AG09309 (cell line): ENCODE measurements at places on chromosomes 2 and 18.

- no peak for DNase-seq
Measured at GRCh38 chr2:12718015-12718671, 1.4 kb downstream of the TRIB2 start.

DNA sequence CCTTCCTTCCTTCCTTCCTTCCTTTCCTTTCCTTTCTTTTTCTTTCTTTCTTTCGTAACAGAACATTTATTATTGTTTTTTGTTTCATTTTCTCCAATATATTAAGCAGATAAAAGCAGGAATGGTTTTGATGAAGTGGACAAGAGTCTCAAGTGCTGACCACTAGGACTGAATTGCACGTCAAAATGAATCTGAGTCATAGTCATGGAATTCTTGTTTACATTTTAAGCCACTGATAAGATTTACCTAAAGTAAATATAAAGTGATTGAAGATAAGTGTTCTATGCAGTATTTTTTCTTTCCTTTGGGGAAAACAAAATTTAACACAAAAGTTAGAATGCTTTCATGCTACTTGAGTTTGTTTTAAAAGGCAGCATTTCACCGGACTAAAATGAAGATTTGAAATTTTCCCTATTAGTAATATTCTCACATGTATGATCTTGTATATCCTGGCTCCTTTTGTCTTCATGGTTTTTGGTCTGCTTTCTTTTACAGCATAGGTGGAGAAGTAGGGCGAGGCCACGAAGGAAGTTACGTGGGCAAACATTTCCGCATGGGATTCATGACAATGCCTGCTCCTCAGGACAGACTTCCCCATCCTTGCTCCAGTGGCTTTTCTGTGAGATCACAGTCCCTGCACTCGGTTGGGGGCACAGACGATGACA is 113.5 kb downstream of the NYAP2 start:
- peak; percentile 2 for DNase-seq

GRCh38 chr2:189338115-189338514 is 103.2 kb upstream of the WDR75 start:
- no peak for DNase-seq

DNA sequence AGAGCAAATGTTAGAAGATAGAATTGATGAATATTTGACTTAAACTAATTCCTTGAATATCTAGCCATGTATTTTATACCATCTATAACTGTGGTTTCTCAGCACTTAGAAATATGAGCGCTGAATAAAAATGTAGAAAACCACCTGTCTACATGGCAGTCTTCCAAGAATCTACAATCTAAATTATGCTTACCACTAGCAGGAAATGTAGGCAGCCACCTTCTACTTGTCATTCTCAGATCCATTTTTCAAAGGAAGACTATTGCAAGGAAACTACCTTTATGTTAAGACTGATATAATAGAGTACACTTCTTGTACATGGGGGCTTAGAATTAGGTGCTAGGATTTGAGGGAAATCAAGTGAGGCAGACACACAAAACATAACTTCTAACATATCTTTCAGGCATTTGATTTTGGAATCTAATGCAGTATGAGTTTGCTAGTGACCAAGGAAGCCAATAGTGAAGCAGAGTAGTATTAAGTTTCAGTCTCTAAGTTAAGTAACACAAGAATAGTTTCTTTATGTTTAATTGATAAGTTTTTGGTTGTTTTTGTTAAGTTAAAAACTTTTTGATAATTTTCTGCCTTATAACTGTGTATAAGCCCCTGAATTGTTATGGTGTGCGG is 175.9 kb upstream of the ITGA4 start:
- DNase-seq, result no peak

DNA sequence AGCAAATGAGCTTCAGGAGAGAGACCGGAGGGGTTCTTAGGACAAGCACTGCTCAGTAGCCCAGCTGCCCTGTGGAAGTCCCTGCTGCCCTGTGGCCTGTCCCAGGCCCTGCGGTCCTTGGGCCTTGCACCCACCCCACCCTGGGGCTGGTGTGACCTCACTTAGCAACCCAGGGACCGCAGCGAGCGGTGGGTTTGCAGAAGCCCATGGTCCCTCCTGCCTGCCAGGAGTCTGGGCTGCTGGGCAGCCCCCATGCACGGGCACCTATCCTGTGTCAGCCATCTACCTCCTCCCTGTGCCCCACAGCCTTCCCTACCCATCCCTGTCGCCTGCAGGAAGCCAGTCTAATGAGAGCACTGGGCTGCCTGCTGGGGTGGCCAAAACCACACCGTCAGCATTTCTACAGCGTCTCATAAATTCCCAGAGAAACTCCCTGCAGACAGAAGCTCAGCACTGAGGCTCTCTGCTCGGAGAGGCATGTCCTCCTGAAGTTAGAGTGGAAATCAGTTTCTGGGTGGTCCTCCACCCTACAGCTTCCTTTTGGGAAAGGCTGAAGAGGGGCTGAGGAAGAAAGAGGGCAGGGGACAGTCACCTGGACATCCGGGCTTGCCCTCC is 231.1 kb upstream of the HS6ST1 start:
- DNase-seq, result no peak

DNA sequence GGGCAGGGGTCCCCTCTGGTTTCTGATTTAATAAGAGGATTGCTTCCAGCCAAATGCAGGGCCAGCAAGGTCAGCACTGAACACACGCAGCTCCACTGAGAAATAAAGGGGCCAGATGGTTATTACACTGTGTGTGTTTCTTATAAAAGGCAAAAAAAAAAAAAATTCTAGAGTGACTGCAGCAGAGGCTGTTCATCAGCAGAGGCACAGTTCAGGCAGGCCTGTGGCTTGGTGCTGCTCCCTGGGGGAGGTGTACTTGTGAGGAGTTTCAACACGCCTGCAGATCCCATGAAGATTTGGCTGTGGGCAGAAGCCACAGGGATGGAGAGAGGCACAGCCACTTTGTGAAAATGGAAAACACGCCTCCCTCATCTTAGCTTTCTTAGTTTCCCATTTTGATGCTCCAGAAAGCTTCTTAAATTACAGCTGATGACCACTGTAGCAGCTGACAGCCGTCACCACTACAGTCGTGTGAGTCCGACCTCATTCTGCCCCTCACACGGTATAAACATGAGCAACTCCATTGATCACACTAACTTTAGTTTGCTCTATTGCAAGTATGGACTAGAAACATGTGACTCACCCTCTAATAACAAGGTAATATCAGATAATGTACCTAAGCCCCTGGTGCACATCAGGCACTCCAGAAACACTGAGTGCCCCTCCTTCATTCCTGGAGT is 726.5 kb upstream of the RAB6C start:
- no peak for DNase-seq

- DNase-seq, result no peak
Measured at GRCh38 chr2:133627741-133628140, 59.5 kb upstream of the NCKAP5 start.

- peak; percentile 87 for DNase-seq
Measured at GRCh38 chr2:188975497-188976102, 1.4 kb downstream of the COL3A1 start.

DNA sequence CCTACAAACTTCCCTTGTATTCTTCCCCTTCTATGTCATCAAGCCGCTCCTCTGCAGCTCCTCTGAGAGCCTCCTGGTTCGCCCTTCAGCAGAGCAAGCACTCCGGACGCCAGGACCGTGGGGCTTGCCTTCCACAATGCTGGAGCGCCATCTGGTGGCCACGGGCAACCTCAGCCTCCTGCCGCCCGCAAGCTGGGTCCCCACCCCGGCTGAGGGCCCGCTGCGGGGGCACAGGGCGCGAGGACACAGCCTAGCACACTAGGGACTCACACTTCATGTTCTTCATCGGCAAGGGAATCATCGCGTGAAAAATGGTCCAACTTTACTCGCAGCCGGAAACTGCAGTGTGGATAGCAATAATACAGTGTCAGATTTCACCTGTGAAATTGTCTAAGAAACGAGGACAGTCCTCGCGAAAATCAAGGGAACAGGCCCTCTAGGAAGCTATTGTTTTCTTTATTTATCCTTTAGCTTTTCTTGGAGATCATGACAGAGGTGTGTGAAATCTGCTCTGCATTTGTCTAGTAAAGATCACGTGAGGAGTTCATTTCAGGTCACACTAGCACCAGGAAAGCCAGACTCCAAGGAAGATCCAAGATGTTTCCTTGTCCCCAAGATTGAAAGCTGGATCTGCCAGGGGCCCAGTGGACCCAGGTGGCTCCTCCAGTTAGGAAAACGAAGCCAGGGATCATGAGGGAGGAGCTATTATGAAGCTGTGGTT is 5.8 kb downstream of the PRLH start:
- DNase-seq, result peak; percentile 71

- DNase-seq, result no peak
Measured at GRCh38 chr2:168145426-168146310, 101.7 kb downstream of the STK39 start.

DNA sequence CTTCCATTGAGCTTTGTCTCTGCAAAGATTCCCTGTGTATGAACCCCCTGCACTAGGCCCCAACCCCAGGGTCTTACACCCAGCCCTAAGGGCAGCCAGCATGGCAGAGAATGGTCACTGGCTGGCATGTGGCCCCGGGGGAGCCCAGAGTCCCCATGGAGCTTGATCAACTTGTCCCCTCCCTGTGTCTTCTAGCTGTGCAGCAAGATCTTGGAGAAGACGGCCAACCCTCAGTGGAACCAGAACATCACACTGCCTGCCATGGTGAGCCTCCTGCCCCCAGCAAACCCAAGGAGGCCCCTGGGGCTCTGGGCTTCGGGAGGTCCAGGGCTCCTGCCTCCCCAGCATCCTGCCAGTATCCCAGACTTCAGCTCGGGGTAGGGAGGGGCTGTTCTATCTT is 81.5 kb downstream of the DYSF start:
- DNase-seq, result no peak

GRCh38 chr2:69190743-69191404 is 177.9 kb downstream of the ANTXR1 start:
- no peak for DNase-seq

DNA sequence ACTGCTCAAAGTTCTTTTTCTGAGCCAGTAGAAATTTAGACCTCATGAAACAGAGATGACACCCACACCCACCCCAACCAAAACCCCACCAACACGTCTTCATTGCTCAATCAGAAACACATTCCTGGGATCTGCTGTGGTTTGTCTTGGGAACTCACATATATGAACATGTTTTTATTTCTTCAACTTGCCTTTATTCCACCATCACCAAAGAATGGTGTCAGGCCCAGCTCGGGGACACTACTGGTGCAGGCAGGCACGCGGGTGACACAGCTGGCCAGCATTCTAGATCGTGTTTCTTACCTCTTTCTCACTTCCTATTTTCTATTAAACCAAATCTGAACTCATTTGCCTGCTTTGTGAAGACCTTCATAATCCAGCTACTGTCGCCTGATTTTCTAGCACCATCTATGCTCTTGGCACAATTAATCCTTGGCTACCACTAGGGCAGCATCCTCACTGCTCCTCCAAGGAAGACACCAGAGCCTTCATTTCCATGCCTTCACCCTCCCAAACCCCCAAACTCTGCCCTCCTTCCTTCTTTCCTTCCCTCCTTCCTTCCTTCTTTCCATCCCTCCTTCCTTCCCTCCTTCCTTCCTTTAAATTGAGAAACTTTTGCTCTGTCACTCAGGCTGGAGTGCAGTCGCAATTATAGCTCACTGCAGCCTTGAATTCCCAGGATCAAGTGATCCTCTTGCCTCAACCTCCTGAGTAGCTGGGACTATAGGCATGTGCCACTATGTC is 157.1 kb downstream of the BCL2 start:
- peak; percentile 7 for DNase-seq

DNA sequence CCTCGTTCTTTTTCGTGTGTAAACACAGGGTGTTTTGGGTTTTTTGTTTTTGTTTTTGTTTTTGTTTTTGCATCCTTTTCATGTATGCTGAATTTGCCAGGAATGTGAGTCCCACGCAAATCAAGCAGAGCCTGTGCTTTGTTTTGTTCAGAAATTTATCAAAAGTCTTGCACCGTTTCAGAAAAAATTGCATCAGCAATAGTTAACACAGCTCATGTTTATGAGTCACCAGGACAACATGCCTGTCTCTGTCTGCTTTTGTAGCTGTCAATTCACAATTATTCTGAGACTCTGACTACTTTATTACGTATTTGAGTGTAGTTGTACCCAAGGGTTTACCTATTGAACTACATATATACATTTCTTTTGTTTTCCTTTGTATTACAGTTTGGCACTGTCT is 38.3 kb downstream of the MRPL44 start:
- DNase-seq, result no peak

DNA sequence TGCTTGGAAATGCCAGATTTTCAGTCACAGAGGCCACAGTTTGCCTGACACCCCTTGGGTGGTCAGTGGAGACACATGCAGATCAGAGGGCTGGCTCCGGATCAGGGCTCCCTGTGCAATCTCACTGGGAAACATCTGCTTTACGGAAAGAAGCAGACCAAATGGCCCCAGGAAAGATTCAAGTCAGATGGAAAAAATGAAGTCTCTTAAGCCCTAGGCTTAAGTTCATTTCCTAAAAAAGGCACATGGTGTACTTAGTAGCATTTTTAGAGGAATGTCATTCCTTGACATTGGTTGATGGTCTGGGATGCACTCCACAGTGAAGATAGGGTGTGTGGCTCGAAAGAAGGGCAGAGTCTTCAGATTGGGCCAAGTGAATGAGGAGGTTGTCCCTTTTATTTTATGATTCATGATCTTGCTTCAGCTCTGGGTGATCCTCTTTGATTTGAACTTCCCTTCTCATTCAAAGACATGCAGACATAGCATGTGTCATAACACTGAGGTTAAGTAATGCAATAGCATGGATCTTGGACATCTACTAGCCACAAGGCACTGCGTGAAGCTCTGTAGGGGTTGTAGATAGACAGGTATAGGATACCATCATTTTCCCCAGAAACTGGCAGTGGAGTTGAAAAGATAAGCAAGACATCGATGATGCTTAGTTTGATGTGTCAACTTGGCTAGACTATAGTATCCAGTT is 56.5 kb downstream of the KCNE4 start:
- DNase-seq, result peak; percentile 52

DNA sequence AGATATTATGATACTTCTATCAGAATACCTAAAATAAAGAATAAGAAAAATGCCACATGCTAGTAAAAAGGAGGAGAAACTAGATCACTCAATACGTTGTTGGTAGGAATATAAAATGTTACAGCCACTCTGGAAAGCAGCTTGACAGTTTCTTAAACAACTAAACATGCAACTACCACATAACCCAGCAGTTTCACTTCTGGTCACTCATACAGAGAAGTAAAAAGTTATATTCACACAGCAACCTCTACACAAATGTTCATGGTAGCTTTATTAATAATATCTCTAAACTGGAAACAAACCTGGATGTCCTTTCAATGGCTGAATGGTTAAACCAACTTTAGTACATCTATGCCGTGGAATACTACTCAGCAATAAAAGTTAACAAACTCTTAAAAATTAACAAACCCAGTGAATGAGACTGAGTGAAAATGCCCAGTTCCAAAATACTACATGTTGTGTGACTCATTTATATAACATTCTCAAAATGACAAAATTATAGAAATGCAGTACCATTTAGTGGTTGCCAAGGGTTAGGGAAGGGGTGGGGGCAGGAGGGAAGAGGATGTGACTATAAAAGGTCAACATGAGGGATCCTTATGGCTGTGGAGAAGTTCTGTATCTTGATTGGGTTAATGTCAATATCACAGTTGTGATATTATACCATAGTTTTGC is 124.1 kb downstream of the MMADHC start:
- DNase-seq, result no peak

GRCh38 chr2:64092502-64092901 is 51.7 kb downstream of the PELI1 start:
- DNase-seq, result no peak
